Stimulated activated CD8-positive, alpha-beta memory T cell treated with anti-CD3 and anti-CD28 coated beads, Interleukin-4, amount 100 ng/mL, for 1 hour (primary cell): ENCODE measurements at places on chromosomes 1 and 21.
A peak's percentile ranks its signal among the peaks of the same experiment; 100 is the strongest.

DNA sequence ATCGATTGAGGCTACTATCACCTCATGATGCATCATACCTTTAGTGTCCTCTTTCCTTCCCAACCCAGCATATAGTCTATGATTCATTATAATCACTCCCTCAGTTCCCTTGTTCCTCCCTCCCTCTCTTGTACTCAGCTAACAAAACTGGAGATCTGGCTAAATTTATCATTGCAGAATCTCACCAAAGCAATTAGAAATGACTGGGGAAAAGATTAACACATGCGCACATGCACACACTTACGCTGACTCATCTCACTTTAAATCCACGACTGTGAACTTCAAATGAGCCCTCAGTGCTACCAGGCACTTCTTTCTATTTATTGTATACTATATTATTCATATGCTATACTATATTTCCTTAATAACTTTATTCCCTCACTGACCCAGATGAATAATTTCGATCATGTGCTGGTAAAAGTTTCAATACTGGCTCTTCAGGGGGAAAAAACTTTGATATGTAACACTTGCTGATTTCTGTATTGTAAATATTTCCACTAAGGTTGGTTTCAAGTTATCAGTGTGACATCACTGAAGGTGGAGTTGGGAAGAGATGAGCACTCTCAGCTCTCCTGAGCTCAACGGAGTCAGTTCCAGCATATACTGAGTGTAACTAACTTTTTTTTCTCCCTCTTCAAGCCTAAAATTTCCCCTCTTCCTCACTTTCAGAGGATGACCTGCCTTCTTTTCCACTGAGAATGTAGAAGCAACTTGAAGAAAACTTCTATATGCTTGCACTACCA lies 613.7 kb upstream of the B3GALT2 start:
- no peak for DNase-seq

DNA sequence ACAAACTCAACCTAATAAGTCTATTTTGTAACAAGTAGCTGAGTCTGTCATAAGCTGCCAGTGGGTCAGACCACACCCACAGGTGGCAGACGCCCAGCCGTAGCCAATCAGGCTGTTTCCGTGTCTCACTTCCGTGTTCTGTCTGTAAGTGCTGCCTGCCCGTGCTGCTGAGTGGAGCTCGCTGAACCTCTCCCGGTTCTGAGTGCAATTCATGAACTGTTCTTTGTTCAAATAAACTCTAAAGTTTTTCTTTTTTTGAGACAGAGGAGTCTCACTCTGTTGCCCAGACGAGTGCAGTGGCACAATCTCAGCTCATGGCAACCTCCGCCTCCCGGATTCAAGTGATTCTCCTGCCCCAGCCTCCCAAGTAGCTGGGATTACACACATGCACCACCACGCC lies 25.1 kb downstream of the POFUT2 start:
- no peak for DNase-seq

- no peak for DNase-seq
Observed at GRCh38 chr1:64745181-64745985, 508 bp downstream of the RAVER2 start.

DNA sequence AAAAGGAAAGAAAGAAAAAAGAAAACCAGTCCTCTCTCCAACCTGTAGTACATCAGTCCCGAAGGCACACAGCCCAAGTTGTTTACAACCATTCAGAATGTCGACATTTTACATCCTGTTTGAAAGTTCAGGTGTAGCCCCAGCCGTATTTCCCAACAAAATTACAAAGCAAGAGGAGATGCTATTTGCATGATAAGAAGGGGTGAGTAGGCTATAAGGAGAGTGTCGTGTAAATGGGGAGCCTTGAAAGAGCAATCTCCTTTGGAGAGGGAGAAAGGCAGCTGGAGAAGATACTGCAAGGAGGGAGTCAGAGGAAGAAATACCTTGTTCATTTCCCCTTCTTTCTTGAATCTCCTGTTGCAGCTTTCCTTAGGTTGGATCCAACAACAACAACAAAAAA lies 35.5 kb upstream of the DENND1B start:
- no peak for DNase-seq

- DNase-seq = no peak
Observed at GRCh38 chr1:226002667-226003501, 3.7 kb upstream of the SDE2 start.

GRCh38 chr1:58576325-58576726 lies 726 bp downstream of the TACSTD2 start:
- DNase-seq = no peak

DNA sequence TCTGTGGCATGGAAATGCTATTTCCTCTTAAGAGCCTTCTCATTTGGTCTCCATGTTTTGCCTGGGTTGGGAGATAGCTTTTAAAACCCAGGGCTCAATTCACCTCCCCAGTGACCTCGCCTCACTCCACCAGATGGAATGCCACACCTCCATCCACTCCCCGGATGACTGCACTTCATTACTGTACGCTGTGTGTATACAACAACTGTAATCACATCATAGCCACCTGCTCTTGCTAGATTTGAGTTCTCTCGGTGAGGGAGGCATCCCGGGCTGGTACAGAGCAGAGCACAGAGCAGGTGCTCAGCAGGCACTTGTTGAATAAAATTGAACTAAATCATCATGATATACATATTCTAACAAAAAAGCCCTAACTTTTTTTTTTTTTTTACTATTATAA lies 26.0 kb downstream of the SDE2 start:
- DNase-seq = no peak

GRCh38 chr1:54284781-54285529 lies 85.0 kb downstream of the MRPL37 start:
- no peak for DNase-seq

GRCh38 chr1:214862421-214862820 lies 220.1 kb upstream of the KCNK2 start:
- no peak for DNase-seq

DNA sequence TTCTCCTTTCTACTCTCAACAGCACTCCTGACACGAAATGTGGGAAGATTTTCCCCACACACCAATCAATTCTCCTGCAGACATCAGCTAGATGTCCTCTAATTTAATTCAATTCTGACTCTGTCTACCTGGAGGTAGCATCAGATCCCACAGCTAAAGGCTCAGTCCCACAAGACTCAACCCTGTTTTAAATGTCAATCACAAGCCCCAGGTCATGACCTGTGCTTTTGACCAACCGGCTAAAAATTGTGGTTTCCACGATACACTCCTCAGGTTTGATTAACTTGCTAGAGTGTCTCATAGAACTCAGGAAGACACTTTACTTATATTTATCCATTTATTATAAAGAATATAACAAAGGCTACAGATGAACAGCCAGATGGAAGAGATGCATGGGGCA lies 27.4 kb downstream of the IL23R start:
- no peak for DNase-seq

DNA sequence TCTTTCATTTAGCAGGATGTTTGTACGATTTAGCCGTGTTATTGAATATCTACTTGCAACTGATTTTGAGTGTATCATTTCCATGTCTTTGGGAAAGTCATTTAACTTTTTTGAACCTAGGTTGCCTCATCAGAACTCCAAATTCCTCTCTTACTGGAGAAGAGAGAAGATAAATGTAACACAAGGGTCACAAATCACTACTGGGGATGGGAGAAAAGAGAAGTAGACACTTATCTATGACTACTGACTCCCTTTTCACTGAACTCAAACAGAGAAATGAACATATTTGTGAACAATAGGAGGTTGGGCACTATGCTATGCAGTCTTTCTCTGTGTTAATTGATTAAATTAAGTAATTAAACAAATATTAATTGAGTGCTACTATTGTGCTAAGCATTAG lies 42.2 kb downstream of the TENT5C start:
- no peak for DNase-seq

GRCh38 chr1:52670604-52671003 lies 27.5 kb downstream of the COA7 start:
- DNase-seq = no peak

DNA sequence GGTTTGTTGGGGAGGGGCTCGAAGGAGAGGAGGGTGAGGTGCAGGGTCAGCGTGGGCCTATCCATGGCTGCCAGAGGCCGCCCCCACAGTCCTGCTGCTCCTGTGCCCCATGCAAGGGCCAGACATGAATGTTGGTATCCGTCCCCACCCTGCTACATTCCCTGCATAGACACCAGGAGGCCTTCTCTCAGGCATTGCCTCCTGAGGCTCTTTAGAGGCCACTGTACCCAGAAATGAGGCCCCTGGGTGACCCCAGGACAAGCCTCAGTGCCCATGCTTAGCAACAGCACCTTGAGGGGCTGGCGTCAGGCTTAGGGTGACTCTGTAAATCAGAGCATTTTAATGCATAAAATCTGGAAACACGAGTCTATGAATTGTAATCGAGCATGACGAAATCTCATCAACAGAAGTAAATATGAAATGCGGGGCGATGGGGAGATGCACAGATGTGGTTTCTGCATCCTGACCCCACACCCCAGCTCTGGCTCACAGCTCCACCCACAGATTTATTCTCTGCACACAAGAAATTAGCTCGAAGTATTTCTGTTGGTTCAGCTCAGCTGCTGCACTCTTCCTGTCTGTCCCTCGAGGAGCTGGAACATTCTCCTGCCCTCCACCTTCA lies 124.0 kb upstream of the CSF3R start:
- no peak for DNase-seq

DNA sequence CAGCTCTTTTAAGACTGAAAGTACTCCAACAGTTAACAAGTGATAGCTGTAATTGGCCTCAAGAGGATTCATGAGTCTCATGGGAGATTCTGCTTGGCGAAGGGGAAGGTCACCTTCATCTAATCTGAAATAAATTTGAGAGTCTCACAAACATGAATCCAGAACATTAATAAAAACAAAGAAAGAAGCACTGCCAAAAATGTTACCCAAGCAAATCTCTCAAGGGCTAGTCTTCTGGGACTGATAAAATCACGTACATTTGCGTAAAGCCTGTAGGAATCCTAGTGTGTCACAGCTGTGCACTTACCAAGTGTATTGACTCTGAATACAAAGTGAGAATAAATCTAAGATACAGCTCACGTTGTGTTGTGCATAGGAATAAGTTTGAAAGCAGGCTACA lies 21.2 kb upstream of the NUF2 start:
- DNase-seq = no peak

DNA sequence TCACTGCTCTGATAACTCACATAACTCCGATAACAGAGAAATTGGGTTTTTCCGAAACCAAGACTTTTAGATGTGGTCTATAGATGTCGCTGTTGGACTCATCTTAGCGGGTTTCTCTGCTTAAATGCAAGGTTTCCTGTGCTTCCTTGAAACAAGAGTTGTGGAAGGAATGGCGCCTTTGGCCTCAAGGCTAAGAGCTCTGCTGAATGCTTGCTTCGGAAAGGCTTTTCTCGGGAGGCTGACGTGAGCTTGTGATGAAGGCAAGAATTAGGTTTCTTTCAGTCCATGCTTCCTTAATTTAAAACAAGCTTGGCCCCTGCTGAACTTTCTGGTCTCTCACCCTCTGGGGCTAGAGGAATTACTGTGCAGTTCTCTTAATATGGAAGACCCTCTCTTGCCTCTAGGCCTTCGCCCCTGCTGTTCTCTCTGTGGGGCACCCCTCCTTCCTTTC lies 113.5 kb downstream of the MAP3K21 start:
- DNase-seq = no peak

DNA sequence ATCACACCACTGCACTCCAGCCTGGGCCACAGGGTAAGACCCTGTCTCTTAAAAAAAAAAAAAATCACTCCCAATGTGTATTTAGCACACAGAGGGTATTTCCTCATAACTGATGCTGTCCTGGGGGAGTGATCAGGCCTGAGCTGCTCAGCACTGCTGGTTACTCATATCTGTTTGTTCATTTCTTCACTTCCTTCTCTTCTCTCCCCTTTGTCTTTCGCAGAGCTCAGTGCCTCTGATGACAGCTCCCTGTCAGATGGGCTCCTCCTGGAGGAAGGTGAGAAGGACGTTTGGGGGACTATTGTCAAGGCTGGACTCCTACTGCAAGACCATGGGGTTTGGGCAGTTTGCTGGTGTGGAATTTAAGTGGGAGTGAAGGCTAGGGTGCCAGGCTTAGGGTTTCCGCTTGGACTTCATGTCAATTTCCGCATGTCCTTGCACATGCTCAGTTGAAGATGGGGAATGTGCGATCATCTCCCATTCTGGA lies 13.0 kb downstream of the INAVA start:
- no peak for DNase-seq

GRCh38 chr1:36099681-36100341 lies 11.1 kb downstream of the ADPRS start:
- DNase-seq = peak; percentile 62

GRCh38 chr1:100585786-100586185 lies 47.8 kb downstream of the GPR88 start:
- DNase-seq = no peak

- no peak for DNase-seq
Observed at GRCh38 chr1:151312411-151312810, 14.8 kb downstream of the PI4KB start.

- no peak for DNase-seq
Observed at GRCh38 chr1:243525085-243525487, 269.2 kb downstream of the SDCCAG8 start.

DNA sequence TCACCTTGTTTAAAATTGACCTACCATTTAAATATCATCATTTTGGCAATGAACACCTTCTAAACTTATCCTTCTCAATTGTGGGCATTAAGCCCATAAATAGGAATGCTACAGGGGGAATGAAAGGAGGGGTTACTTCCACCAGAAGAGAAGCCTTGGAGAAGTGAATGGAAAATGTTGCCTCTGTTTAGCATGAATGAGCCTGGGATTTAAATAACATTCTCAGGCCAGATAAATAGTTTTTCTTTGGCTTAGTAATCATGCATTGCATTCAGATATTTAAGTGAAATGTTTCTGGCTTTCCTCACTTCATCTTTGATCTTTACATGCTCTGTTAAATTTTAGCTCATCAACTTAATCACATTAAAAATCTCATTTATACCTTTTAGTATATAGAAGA lies 284.3 kb upstream of the FMN2 start:
- DNase-seq = no peak
